ENCODE measurements at places on chromosomes 3 and 15.

DNA sequence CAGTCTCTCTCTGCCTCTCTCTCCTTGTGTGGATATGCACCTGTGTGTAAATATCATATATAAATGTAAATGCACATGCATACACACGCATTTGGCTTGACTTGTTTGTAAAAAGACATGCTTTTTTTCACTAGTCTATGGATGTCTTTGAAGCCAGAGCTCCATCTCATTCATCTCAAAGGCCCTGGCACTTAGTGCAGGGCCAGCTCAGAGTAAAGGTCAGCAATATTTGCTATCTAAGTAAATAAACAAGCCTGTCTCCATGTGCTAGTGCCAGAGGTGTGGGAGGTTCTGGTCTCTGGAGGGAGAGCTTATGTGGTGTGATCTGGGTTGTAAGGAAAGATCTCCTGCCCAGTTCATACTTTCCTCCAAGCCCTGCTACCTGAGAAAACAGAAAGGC is 5.6 kb downstream of the CLSTN2 start:
- DNase-seq = no peak

DNA sequence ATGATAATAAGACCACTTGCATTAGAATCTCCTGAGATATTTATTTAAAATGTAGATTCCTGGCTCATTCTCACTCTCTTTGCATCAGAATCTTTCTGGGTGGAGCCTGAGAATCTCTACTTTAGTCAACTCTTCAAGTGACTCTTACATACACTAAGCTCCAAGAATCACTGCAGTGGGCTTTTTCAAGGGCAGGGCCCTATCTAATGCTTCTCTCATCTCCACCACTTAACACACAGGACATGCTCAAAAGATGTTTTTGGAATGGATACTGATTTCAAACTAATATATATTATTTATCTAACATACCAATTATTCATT is 68.9 kb upstream of the GAP43 start:
- DNase-seq = no peak

DNA sequence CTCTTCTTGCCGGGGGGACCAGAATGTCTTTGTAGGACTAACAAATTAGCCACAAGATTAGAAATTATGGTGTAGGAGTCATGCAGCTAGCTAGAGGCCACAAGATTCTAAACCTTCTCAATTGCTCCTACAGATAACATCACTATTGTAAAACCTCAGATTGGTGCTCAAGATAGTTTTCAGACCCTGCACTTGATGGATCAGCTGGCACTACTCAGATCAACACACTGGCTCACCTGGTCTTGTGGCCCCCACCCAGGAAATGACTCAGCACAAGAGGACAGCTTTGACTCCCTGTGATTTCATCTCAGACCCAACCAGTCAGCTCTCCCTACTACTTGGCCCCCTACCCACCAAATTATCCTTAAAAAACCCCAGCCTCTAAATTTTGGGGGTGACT is 124.1 kb upstream of the RASGRP1 start:
- no peak for DNase-seq

- DNase-seq = no peak
These were observed 202.6 kb downstream of the MEX3B start for GRCh38 chr15:81843226-81843625.

DNA sequence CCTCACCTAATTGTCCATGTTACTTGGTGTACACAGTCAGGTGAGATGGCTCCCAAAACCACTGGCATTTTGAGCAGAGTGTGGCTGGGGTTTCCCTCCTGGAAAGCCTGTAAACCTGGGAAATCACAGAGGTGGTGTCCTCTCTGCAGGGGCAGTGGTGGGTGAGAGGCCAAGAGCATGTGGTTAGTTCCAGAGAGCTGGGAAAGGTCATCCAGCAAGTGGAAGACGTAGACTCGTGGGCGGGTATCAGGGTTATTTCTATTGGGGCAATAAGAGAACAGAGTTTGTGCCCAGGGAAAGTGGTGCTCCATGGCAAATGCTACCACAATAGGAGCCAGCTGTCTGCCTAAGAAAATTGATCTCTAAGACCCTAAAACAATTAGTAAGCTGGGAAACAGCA is 44.6 kb upstream of the LIMD1 start:
- no peak for DNase-seq

GRCh38 chr3:9123840-9124239 is 125.6 kb downstream of the SRGAP3 start:
- DNase-seq = no peak

GRCh38 chr15:74878273-74878672 is 5.1 kb upstream of the SCAMP2 start:
- DNase-seq = no peak

GRCh38 chr3:76656531-76657070 is 383.3 kb upstream of the ROBO2 start:
- no peak for DNase-seq

GRCh38 chr3:134972836-134973455 is 177.9 kb downstream of the EPHB1 start:
- no peak for DNase-seq

DNA sequence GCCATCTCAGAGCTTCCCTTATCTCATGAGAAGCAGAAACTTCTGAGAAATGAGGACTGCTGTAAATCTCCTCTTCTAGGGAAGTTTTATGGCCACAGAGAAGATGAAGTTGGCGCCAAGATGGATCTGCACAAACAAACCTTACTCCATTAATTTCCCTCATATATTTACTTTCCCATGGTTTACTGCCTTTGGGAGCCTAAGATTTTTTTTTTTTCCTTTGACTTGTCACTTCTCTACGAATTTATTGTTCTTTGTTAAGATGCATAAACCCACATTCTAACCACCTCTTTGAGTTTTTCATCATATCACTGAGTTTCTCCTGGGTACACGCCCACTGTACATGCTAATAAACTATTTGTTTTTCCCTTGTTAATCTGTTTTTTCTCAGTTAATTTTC is 21.5 kb upstream of the NPTN start:
- no peak for DNase-seq

DNA sequence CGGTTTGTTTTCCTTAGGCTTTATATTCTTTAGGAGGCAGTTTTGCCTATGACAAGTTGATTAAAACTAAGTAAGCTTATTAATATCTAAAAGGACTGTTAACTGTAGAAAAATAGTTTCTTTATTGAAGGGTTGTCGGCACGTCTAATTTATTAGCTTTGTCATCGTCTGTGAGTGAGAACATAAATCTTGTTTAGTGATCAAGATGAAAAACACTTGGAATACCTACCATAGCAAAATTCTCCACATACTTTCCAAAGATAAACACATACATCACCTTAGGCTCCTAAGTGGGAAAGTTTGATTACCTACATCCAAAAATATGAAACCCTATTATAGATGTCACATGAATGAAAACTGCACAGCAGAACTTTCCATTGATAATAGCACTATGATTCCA is 139.1 kb upstream of the BNIP2 start:
- no peak for DNase-seq

- DNase-seq = no peak
These were observed 440.9 kb downstream of the FOXP1 start for GRCh38 chr3:71142441-71143161.
